ENCODE measurements at places on chromosomes 7 and 10.

DNA sequence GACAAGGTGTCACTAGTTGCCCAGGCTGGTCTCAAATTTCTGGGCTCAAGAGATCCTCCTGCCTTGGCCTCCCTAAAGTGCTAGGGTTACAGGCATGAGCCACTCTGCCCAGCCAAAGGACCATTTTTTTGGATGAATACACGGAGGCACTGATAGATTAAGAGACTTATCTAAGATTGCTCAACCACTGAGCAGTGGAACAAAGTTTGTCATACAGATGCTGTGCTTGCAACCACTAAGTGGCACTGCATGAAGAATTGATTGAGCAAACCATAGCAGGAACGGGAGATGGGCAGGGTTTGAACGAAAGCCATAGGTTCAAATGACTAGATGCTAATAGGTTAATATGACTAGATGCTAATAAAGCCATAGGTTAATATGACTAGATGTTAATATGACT lies 61.1 kb downstream of the EBLN1 start:
- no peak for DNase-seq

DNA sequence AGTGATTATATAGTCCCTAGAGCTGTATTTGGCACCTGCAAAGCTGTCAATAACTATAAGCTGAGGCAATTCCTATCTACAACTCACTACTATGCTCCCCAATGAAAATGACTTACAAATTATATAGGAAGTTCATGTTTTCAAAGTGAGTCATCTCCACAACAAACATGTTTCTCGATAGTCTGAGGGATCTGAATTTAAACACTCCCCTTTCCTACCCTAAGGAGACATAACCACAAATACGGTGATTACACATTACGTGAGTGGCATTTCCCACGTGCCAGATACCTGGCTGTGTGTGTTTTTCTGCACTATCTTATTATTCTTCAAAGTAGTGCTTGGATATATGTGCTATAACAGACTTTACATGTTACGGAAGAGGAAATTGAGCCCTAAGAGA lies 122.5 kb upstream of the C1QL3 start:
- DNase-seq, result no peak

- no peak for DNase-seq
Measured at GRCh38 chr10:4194231-4194630, 409.2 kb upstream of the KLF6 start.

GRCh38 chr7:128069373-128070364 lies 38.4 kb upstream of the LRRC4 start:
- no peak for DNase-seq

- no peak for DNase-seq
Measured at GRCh38 chr7:80175744-80176143, 41.1 kb downstream of the GNAI1 start.

DNA sequence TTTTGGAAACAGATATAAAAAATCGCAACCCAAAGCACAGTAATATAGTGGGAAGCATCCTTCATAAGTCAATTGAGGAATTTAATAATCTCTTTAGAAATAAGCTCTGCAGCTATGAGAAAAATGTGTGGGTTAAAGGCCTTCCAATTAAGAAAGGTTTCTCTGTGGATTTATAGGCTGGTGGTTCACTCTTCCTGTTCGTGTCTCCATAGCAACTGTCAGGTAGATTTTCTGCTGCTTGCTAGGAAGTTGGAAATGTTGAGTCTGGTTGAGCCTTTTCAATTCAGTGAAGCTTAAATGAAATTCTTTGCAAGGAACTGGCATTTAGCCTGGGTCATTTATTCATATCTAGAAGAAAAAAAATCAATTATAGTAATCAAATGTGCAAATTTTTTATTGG lies 652.8 kb upstream of the CELF2 start:
- no peak for DNase-seq

- no peak for DNase-seq
Measured at GRCh38 chr7:111485701-111486380, 76.5 kb downstream of the IMMP2L start.

DNA sequence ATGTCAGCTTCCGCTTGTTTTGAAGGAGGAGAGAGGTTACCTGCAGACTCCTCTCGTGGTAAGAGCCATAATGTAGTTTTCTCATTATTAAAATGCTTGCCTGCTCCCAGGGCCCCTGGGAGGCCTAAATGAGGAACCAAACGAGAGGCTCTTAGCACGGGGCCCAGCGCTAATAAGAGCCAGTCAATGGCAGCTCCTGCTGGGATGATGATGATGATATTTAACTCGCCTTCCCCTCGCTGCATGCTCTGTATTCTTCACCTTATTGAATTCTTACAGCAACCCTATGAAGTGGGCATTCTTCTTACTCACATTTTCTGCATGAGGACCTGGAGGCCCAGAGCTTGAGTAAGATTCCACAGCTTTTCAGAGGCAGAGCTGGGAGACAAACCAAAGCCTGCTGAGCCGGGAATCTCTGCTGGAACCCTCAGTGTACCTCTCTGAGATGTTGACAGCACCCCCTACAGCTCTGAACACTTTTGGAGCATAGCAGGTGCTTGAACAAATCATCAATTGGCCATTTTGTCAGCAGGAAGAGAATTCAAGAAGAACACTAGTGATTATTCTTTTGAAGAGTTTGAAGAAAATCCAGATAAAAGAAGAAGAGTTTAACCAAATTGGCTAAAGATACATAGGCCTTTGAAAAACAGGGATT lies 93.1 kb upstream of the HABP2 start:
- no peak for DNase-seq

- no peak for DNase-seq
Measured at GRCh38 chr7:153100691-153101237, 341.2 kb downstream of the ACTR3B start.

DNA sequence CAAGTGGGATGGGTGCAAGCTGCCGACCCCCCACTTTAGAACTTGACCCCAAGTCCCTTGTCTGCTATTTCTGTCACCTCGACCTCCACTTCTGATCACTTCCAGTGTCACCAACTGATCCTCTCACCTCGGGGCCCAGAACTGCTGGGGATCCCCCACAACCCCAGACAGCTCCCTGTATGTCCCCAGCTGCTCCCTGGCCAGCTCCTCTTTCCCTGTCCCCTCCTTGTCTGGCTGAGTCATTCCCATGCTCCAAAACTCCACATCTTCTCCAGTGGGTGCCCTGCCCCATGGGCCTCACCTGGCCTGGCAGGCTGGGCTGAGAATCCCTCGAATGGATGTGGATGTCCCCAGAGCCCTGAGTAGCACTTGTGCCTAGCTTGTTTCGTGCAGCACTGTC lies 154.3 kb upstream of the PCBD1 start:
- DNase-seq, result no peak

GRCh38 chr7:34991938-34992840 lies 45.1 kb downstream of the DPY19L1 start:
- peak; percentile 51 for DNase-seq

DNA sequence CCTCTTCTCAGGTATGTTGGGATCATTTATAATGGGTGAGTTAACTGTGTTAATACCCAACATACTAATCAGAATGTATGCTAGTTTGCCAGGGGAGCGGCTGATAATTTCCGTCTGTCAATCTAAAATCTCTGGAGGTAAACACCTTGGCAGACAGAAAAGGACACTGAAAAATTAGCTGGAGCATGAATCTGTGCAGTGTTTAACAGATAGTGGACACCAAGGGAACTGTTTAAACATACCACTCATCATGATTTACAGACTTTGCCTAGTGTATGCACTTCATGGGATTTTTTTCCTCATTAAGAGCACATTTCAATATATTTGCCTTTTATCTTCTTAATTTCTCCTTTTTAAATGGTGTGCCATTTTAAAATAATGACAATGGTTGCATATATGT lies 68.2 kb downstream of the SLC13A1 start:
- no peak for DNase-seq

DNA sequence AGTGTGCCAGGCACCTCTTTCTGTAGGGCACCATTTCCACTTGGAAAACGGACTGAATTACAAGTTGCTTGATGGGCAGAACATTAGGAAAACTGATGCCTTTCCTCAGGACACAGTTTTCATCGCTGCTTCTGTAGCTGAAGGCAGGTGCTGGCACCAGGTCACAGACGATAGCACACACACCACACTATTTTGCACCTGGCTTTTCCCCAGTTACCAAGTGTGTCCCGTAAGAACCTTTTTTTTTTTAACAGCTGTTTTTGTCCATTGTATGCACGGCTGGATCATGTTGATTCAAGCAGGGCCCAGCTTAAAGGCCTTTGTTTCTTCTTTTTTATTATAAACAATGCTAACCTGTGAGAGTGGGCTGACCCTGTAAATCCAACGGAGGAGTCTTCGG lies 1.3 kb upstream of the GET4 start:
- no peak for DNase-seq

- no peak for DNase-seq
Measured at GRCh38 chr10:80945264-80945880, 407.7 kb downstream of the SH2D4B start.

DNA sequence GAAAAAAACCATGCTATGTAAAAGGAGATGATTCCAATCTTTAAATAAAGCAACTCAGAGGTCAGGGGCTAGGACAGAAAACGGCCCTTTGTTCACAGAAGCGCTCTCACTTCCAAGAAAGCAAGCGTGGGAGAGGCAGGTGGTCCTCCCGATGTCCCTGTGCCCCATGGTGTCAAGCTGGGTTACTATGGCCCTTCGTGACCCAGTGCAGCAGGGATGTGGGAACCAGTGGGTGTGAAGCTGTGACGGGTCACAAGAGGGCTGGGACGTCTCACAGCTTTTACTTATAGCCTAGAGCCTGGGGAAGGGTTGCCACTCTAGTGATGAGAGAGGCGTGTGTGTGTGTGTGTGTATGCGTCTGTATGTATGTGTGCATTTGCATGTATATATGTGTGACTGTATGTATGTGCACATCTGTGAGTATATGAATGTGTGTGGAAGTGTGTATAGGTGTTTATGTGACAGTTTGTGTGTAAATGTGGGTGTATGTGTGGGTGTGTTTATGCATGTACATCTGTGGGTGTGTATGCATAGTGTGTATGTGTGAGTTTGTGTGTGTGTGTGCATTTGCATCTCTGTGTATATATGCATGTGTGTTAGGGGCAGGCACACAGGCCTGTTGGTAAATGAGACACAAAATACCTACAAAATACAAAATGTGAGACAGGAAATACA lies 25.2 kb downstream of the HTRA1 start:
- DNase-seq, result no peak

DNA sequence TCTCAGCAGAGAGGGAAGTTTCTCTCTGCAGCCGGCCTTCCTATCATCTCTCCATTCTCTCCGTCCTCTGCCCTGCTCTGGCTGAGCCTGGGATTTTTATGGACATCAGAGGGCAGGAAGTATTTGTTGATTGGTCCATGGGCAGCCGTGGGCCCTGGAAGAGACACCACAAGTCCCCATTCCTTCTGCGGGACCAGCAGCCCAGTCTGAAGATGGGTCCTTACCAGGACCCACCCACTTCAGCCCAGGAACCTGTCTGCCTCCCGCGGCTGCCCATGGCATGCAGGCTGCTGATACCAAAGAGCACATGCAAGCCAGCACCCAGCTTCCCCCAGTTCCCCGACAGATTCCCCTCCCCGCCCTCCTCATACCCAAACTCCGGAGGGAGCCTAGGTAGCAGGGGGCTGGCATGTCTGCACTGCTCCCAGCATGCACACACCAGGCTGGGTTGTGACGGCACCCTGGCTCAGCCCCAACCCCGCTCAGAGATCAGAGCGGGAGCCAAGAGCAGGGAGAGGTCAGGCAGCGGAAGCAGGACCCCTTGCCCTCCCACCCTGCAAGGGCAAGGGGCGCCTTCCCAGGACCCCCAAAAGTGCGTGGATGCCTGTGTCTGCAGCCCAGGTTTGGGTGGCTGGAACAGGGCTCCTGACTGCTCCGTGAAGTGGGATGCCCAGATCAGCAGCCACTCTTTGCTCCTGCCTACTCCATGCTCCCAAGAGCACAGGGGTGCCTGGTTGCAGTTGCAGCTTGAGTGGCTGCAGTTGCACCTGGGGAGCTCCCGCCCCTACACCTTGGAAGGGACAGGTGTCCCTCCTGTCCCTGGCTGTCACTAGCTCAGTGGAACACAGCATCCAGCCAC lies 538.6 kb upstream of the POT1 start:
- DNase-seq, result no peak

- DNase-seq, result peak; percentile 34
Measured at GRCh38 chr10:11407939-11408338, 203.5 kb downstream of the USP6NL start.

- DNase-seq, result no peak
Measured at GRCh38 chr7:80708123-80708522, 69.7 kb downstream of the CD36 start.

GRCh38 chr7:110358028-110358427 lies 732.9 kb upstream of the LRRN3 start:
- DNase-seq, result no peak

DNA sequence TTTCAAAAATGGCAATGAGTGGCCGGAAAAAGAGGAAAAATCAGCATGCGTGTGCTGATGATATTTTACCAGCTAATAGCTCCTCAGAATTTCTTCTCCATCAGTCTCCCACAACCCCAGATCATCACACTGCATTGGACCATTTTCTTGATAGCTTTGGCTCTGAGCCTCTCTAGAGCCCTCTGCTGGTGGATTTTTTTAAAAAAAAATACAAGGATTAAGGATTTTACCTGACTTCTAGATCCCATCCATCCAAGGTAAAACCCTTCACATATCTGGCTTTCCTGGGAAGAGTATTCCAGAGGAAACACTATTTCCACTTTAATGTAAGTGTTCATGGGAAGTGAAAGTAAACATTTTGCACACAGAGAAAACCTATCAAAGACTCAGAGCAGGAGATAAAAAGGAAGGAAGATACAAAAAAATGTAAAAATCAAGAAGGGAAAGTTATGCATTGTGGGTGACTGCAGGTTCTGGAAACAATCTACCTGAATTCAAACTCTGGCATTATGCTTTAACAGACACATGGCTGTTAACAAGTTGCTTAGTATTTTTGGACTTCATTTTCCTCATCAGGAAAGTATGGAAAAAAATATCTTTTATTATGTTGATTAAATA lies 380.9 kb downstream of the LRRTM3 start:
- DNase-seq, result no peak

DNA sequence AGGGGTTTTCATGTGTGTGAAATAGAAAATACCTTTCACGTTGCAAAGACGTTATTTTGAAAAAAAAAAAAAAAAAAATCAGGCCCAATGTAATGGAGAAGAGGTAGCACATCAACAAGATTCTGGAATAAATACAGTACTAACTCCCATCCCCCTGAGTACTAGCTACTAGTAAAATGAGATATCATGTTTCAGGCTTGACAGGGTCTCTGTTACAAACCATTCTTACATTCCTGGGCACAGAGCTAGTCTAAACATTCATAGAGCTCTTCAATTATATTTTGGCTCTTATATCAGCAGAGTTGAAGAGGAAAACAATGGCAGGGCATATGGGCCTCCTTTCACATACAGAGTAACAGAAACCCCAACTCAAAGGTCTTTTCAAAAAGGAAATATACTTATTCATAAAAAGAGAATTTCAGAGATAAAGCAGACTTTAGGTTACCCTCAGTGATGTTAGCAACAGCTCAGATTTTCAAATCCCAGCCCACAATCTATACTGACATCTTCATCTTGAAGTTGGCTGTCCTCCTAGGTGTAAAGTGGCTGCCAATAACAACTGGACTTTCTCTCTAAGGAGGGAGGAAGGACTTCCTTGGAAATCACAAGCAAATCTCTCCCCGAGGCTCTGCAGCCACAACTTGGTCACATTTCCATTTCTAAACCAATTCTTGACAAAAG lies 18.6 kb downstream of the C7orf33 start:
- DNase-seq, result no peak

- no peak for DNase-seq
Measured at GRCh38 chr7:142380069-142380468, 122.2 kb upstream of the PRSS58 start.
